Kidney tubule cell (primary cell): ENCODE measurements at places on chromosomes 1 and 21.

GRCh38 chr21:25907573-25908275, 173.0 kb downstream of the GABPA start:
- DNase-seq: no peak

DNA sequence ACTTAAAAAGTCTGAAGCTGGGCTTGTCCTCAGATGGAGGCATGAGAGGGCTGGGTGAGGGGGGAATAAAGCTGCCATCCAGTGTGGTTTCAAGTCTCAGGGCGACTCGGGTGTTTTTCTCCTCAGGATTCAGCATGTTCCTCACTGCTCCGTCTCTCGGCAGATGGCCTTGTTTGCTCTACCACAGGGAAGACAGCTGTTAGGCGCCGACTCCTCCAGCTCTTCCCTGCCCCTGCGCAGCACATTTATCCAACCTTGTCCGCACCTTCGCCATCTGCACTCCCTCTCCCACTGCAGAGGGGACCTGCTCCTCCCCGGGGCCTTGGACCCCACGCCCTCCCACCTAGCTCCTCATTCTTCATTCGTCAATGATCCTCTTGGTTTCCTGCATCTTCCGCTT, 16.6 kb upstream of the S100A11 start:
- no peak for DNase-seq

DNA sequence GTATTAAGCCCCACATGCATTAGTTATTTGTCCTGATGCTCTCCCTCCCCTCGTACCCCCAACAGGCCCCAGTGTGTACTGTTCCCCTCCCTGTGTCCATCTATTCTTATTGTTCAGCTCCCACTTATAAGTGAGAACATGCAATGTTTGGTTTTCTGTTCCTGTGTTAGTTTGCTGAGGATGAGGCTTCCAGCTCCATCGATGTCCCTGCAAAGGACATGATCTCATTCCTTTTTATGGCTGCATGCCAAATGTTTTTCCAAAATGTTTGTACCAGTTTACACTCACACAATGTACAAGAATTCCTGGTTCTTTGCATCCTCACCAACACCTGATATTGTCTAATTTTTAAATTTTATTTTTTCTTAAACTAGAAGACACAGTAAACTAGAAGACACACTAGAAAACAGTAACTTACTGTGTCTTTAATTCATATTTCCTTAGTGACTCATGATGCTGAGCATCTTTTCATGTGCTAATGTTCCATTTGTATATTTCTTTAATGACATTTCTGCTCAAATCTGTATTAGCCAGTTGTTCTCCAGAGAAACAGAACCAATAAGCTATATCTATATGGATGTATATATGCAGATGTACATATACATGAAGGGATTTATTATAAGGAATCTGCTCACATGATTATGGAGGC, 19.4 kb upstream of the USP1 start:
- DNase-seq: no peak

- peak; percentile 71 for DNase-seq
These were observed at the start of gene PEA15 for GRCh38 chr1:160205242-160206035. TSS of gene PEA15 (plus strand) at chr1:160205384. CDS start at chr1:160211545, 6,161 bp downstream.

DNA sequence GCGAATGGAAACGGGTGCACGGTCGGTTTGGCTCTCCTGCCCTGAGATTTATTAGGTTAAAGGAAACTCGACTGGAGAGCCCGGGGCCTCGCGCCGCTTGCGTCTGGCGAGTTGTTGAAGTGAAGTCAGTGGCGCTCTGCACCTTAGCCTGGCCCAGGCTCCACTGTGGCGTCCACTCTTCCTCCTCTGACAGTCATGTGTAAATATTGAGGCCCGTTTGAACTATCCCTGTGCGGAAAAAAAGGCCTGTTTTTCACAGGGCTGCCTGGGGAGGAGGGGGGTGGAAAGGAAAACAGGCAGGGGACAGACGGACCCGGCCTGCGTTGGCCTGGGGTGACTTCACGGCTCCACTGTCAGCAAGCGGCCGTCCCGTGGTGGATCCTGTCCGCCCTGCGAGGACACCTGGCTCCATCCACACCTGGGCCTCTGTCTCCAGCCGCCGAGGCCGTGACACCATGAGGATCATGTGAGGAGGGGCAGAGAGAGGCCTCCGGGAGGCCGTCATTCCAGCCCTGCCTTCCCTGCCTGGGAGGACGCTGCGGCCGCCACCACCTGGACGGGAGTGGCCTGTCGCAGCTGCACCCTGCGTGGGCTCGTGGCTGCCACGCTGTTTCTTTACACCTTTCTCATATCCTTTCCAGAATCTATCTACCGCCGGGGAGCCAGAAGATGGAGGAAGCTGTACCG, 59.8 kb downstream of the FAAP20 start:
- DNase-seq: no peak
